ENCODE measurements at places on chromosomes 4 and X. TPM values are rescaled to one million over a fixed set of nuclear protein-coding genes. Genes with fewer than 3 reads are reported as not detected.

DNA sequence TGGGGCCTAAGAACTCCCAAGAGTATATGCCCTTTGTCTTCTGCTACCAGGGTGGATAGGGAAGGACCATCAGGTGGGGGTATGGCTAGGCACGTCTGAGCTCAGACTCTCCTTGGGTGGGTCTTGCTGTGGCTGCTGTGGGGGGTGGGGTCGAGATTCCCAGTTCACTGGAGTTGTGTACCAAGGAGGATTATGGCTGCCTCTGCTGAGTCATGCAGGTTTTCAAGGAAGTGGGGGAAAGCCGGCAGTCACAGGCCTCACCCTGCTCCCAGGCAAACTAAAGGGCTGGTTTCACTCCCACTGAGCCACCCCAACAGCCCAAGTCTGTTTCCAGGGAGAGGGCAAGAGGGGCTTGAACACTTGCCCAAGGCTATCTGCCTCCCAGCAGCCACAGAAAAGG lies 249.7 kb downstream of the NR3C2 start:
- no peaks in the 10 kb centered on the region for H3K27me3 ChIP-seq
- no peaks in the 10 kb centered on the region for H3K4me1 ChIP-seq
- no peak overlapping the region for H3K27ac ChIP-seq
- no peak for DNase-seq
- peaks cover 4% of the 10 kb centered on the region for H3K36me3 ChIP-seq

DNA sequence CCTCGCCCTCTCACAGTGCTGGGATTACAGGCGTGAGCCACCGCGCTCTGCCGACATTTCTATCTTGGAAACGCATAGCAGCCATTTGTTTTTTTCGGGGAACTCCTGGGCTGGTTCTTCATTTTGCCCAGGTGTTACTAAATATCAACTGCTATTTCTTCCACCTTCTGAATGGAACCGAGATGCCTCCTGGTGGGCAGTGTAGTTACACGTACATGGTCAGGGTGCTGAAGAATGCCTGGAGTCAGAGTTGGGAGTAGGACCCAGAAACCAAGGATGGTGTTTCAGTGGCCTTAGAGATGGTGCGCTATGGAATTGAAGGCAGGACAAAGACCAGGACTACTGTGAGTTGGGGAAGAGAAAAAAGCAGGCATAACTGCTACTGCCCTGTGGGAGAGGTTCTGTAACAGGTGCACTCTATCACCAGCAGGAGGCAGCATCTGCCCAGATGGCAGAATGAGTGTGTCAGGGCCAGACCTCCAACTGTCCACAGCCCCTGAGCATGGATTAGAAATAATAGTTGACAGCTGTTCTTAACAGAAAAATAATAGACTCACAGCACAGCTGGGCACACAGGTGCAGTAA lies 81.7 kb downstream of the ZC4H2 start:
- no peaks in the 10 kb centered on the region for H3K27me3 ChIP-seq
- DNase-seq, result no peak
- H3K36me3 ChIP-seq, result no peaks in the 10 kb centered on the region
- no peak overlapping the region for H3K27ac ChIP-seq

DNA sequence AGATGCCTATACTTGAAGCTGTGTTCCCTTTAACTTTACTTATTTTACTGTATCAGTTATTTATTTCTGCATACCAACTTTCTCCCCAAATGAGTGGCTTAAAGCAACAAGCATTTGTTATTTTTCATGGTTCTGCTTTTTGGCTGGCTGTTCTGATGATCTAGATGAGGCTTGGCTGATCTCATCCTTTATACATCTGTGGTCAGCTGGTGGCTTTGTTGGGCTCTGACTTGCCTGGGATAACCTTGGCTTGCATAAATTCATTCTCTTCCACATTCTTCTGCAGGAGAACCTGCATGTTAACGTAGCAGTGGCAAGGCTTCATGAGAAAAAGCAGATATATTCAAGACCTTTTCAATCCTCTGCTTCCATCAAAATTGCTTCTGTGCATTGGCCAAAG lies 1317.6 kb downstream of the ADGRL3 start:
- no peaks in the 10 kb centered on the region for H3K36me3 ChIP-seq
- H3K27me3 ChIP-seq, result no peaks in the 10 kb centered on the region
- H3K4me1 ChIP-seq, result no peaks in the 10 kb centered on the region
- no peak for DNase-seq
- no peak overlapping the region for H3K4me3 ChIP-seq
- H3K27ac ChIP-seq, result no peak overlapping the region

- H3K4me3 ChIP-seq, result no peak overlapping the region
- peaks cover 13% of the 10 kb centered on the region for H3K4me1 ChIP-seq
- no peak overlapping the region for H3K27ac ChIP-seq
- H3K27me3 ChIP-seq, result no peaks in the 10 kb centered on the region
- no peak for DNase-seq
Observed at GRCh38 chr4:54082168-54082567, 17.8 kb upstream of the CHIC2 start.

FHDC1 gene
- 23.3 TPM for total RNA-seq

ZBTB33 gene
- total RNA-seq, result 13.4 TPM

- H3K4me3 ChIP-seq, result no peak overlapping the region
- no peak for DNase-seq
- no peaks in the 10 kb centered on the region for H3K36me3 ChIP-seq
- H3K4me1 ChIP-seq, result no peaks in the 10 kb centered on the region
- H3K27ac ChIP-seq, result no peak overlapping the region
Observed at GRCh38 chr4:128951316-128951715, 141.8 kb downstream of the JADE1 start.

NCAPG gene
- 2.3 TPM for total RNA-seq

- H3K4me1 ChIP-seq, result peaks cover 14% of the 10 kb centered on the region
- H3K36me3 ChIP-seq, result no peaks in the 10 kb centered on the region
- peak overlapping the region; percentile 94 for H3K27ac ChIP-seq
- DNase-seq, result peak; percentile 71
Observed at GRCh38 chr4:156970501-156971164, 966 bp downstream of the PDGFC start.

GRCh38 chr4:55014876-55015275 lies 110.5 kb downstream of the KDR start:
- DNase-seq, result no peak
- no peak overlapping the region for H3K4me3 ChIP-seq
- no peaks in the 10 kb centered on the region for H3K27me3 ChIP-seq
- no peak overlapping the region for H3K27ac ChIP-seq
- no peaks in the 10 kb centered on the region for H3K4me1 ChIP-seq

GRCh38 chrX:20740443-20740842 lies 473.7 kb upstream of the RPS6KA3 start:
- H3K4me1 ChIP-seq, result no peaks in the 10 kb centered on the region
- no peak for DNase-seq
- H3K36me3 ChIP-seq, result no peaks in the 10 kb centered on the region
- no peak overlapping the region for H3K27ac ChIP-seq
- no peaks in the 10 kb centered on the region for H3K27me3 ChIP-seq

QRFPR gene
- total RNA-seq, result not detected

ARHGAP4 gene
- total RNA-seq, result 180 TPM

BMX gene
- 3.2 TPM for total RNA-seq

- H3K4me3 ChIP-seq, result no peak overlapping the region
- no peaks in the 10 kb centered on the region for H3K27me3 ChIP-seq
- no peaks in the 10 kb centered on the region for H3K4me1 ChIP-seq
- peaks cover 4% of the 10 kb centered on the region for H3K36me3 ChIP-seq
Observed at GRCh38 chr4:105414316-105414715, 59.5 kb downstream of the PPA2 start.

KLHL2 gene
- total RNA-seq, result 25.1 TPM

MTMR8 gene
- 2.5 TPM for total RNA-seq

DNA sequence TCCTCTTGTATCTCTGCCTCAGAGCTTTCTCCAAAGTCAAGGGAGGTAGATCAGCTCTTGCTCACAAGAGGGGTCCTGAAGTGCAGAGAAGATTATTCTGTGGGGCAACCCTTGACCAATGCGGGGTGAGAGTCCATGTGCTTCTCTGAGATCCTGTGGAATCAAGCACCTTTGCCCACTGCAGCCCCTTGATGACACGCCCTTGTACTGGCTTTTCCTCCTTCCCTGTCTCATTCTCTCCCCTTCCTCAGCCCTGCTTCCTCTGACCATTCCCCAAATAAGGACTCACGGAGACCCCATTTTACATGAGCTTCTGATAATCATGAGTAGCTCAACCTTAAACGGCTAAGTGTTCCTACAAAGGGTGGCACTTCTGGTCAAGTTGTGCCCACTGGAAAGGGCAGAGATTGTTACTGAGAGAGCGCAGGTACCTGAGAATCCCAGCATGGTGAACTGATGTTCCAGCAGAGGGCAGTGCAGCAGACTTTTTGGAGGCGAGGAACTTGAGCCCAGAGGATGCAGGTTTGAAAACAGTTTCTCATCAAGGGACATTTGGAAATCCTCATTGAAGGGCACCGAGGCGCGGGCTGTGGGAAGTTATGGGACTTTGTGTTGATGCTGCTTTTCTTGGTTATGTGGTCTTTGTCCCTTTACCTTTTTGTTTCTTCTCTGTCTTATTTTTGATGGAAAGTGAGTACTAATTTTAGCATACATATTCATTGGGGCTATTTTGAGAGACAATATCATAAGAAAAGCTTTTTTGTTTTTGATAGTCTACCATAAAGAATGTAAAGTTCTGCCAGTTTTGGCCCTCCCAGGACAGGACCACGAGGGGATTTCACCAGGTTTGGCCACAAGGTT lies 201.3 kb downstream of the RBM46 start:
- no peaks in the 10 kb centered on the region for H3K36me3 ChIP-seq
- peak; percentile 60 for DNase-seq
- no peak overlapping the region for H3K27ac ChIP-seq
- H3K4me1 ChIP-seq, result no peaks in the 10 kb centered on the region
- no peak overlapping the region for H3K4me3 ChIP-seq

DNA sequence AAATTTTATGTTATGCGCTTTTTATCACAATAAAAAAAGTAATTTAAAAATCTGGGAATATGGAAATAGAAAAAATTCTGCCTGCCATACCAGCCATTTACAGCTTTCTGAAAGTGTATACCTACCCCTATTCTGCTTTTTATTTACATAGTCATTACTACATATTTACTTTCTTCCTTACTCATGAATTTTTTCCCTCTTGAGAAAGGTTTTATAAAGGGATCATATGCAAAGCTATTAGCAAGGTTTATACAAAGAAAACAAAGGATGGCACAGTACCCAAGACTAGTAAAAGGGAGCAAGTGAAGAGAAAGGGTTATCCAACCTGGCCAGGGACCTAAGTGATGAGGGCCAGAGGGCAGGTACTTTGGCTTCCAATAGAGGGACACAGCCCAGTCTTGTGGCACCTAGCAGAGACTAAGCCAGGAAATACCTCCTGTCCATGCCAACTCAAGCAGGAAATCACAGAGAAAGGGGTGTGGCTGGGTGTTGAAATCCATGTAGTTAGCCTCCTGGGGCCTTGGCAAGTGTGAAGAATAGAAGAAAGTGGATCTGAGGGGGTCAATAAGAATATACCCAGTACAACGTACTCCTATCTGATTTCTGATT lies 207.3 kb upstream of the VEGFC start:
- H3K27me3 ChIP-seq, result no peaks in the 10 kb centered on the region
- H3K4me1 ChIP-seq, result no peaks in the 10 kb centered on the region
- no peak for DNase-seq
- H3K36me3 ChIP-seq, result no peaks in the 10 kb centered on the region
- no peak overlapping the region for H3K27ac ChIP-seq

DNA sequence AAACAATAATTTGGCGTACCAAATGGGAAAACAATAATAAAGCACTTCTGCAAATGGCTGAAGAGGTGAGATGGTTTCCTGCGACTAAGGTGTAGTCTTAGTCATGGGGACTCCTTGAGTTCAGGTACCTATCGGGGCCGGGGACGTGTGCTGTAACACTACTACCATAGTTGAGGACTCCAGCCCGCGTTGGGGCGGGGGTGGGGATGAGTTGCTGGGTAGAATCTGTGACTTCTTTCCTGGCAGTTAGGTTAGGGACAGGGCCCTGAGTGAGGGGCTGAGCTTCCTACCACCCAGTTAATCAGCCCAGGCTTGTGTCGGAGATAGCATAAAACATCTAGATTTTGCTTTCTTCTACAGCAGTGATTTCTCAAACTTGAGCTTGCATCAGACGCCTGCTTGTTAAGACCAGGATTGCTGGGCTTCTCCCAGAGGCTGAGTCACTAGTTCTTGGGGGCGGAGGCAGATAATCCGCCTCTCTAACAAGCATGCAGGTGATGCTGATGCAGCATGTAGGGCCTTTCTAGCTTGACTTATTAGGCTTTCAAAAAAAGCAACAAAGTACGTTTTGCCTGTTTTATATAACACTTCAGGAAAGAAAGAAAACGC lies 30.2 kb downstream of the RBBP7 start:
- DNase-seq, result no peak
- H3K4me1 ChIP-seq, result no peaks in the 10 kb centered on the region
- no peak overlapping the region for H3K4me3 ChIP-seq
- H3K27me3 ChIP-seq, result no peaks in the 10 kb centered on the region
- no peak overlapping the region for H3K27ac ChIP-seq

GRCh38 chrX:54715621-54716020 lies 82.4 kb downstream of the ITIH6 start:
- H3K4me1 ChIP-seq, result no peaks in the 10 kb centered on the region
- DNase-seq, result no peak
- H3K27ac ChIP-seq, result no peak overlapping the region
- no peaks in the 10 kb centered on the region for H3K27me3 ChIP-seq
- no peak overlapping the region for H3K4me3 ChIP-seq

DNA sequence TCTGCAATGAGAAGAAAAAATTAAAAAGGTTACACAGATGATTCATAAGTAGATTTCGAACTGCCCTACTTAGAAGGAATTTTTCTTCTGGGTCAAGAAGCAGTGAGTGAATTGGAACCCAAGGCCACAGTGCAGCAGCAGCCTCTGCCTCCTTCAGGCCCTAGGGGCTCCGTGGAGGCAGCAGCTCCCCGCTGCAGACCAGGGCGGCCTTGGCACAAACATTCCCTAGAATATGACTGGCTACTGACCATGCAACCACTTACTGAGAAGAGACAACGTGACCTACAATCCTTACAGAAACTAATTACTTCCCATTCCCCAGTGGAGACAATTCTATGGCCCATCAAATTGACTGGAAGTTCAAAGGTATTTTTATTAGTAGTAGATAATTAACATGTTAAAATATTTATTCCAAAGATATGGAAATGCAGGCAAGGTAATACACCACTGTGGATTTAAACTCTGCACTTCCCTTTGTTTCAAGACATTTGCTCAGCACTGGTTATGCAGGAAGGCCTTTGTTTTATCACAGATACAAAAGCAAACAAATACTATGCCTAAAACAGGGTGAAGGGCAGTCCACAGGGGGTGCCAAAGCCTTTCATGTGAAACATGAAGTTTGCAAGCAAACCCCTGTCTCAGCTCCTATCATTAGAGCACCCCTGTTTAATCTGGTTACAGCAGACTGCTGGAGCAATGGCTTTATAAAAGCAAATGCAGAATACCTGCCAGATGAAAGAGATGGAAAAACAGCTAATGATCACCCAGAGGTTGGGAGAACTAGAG lies 59.2 kb downstream of the PCDH19 start:
- H3K4me1 ChIP-seq, result no peaks in the 10 kb centered on the region
- H3K4me3 ChIP-seq, result no peak overlapping the region
- H3K27me3 ChIP-seq, result no peaks in the 10 kb centered on the region
- DNase-seq, result no peak
- H3K36me3 ChIP-seq, result no peaks in the 10 kb centered on the region

- H3K4me1 ChIP-seq, result no peaks in the 10 kb centered on the region
- H3K27ac ChIP-seq, result no peak overlapping the region
- H3K27me3 ChIP-seq, result no peaks in the 10 kb centered on the region
- H3K4me3 ChIP-seq, result no peak overlapping the region
- DNase-seq, result peak; percentile 38
- no peaks in the 10 kb centered on the region for H3K36me3 ChIP-seq
Observed at GRCh38 chr4:8836664-8837171, 34.9 kb downstream of the HMX1 start.
